ENCODE measurements at places on chromosomes 2 and 18. TPM values are rescaled to one million over a fixed set of nuclear protein-coding genes. Genes with fewer than 3 reads are reported as not detected.

GRCh38 chr18:64983497-64984238 lies 767.1 kb upstream of the CDH7 start:
- DNase-seq: no peak

DNA sequence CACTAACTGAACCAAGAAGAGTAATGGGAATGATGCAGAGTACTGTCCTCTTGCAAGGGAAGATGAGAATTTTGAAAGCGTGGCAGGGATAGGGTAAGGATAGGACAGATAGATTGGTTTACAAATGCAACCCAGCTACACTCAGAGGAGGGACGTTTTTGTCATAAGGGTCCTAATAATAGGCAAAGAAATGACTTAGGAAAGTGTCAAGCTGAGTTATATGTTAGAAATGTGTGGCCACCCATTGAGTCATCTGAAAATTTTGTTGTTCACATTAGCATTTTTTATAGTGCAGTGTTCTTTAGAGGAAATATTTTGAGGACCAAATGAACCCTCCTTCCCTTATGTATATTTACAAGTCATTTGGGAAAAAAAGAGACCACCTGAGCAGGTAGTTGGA lies 137.5 kb downstream of the PHLPP1 start:
- DNase-seq: no peak

DNA sequence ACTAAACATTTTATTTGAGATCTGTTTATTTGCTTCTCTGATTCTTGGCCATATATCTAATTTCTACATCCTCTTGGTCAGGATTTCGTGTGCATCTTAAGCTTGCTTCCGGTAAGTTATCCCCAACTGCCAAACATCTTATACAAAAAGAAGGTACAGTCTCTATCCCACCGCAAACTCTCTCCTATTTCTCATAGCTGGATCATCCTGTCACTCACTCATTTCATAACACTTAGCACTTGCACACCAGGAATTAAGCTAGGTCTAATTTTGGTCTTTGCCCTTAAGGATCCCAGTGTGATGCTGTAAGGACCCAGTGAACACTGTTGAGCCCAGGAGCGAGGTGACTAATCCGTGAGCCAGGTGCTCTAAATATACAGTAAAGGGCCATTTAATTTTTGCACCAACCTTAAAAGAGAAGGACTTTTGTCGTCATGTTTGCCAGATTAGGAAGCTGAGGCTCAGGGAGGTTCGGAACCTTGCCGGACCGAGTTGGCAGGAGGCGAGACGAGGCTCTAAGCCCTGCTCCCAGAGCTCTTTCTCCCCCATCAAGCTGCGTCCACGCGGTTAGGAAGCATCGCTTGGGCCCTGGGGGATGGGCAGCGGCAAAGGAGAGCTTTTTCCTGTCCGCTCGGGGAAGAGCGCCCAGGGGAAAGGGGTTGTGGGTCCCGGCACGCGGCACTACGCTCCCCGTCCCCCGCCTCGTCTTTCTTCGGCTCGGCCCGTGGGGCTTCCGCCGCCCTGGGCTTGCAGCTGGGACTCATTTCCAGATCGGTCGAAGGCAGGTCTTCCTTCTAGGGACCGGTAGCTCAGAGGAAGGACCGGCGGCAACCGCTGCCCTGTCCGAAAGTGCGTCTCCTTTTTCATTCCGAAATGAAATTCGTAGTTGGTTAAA lies 4.1 kb upstream of the ITPRIPL1 start:
- peak; percentile 40 for DNase-seq

- DNase-seq: no peak
Measured at GRCh38 chr2:189873696-189874095, 89.4 kb downstream of the PMS1 start.

DNA sequence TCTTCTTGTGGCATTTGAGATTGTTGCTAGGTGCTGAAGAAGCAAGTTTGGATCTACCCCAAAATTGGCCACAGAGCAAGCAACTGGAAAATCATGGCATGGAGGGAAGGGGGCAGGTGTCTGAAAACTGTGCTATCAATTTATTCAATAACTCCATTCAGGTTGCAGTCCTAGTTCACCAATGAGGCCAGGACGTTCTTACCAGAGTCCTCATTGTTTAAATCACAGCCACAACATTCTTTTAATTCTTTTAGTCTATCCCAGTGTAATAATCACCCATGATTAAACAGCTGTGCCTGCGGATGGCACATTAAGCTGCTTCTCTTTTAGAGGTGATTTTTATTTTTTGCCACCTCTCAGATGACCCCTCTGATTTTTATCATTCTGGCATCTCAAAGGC lies 103.5 kb downstream of the ANKRD44 start:
- DNase-seq: no peak

- DNase-seq: peak; percentile 1
Measured at GRCh38 chr2:154911729-154912128, 213.2 kb downstream of the KCNJ3 start.

DNA sequence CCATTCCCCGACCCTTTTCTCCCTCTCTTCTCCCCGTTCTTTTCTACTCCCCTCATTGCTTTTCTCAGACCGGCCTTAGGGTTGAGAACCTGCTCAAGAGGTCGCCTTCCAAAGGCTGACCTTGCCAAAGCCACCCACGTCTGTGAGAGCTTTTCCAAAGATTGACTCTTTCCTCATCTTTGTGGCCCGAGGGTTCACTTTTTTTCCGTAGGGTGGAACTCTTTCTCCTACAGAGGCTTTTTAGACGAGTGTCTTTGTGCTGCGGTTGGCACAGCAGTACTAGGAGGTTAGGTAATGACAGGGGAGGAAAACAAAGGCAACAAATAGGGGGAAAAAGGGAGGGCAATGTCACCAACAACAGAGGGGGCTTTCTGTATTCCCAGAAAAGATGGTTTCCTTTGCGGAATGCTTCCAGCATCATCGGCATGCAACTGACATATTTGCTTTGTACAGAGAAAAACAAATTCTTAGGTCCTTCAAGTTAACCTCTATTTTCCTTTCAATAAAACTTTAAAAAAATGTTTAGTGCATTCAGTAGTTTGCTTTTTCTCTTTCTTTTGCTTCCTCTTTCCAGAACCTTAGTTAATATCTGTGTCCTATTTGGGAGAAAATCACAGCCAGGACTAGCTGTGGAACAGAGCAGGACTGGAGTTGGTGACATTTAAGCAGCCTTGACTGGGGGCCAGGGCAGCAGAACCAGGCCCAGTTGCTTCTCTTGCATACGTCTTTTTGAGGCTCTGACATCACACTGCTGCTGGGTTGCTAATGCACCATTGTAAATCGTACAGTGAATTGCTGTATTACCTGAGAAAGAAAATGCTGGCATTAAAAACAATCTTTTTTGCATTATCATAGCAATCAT lies 188.1 kb upstream of the FANCL start:
- DNase-seq: peak; percentile 16

DNA sequence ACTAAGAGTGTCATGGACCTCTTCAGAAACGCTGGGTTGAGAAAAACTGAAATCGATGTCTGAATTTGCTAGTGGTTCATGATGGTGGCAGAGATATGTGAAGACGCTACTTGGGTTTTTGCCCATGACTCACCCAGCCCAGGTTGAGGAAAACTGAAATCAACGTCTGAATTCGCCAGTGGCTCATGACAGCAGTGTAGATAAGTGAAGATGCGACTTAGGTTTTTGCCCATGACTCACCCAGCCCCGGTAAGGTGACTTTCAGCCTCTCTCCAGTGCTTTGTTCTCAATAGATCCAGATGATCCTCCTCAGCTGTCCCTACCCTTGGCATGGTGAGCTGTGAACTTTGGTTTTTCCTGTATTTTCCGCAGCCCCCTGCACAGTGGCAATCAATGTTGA lies 105.3 kb upstream of the SIX3 start:
- no peak for DNase-seq

DNA sequence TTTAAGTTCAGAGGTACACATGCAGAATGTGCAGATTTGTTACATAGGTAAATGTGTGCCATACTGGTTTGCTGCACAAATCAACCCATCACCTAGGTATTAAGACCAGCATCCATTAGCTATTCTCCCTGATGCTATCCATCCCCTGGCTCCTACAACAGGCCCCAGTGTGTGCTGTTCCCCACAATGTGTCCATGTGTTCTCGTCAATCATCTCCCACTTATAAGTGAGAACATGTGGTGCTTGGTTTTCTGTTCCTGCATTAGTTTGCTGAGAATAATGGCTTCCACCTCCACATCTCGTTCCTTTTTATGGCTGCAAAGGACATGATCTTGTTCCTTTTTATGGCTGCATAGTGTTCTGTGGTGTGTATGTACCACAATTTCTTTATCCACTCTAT lies 75.8 kb downstream of the SUCLG1 start:
- no peak for DNase-seq

TRABD2A gene
- 3.1 TPM for total RNA-seq

SLC38A11 gene
- 1.2 TPM for total RNA-seq

DSC3 gene
- total RNA-seq: 1.3 TPM

LTBP1 gene
- total RNA-seq: 57.4 TPM

CYP27C1 gene
- 0.06 TPM for total RNA-seq

FBXO15 gene
- 4.1 TPM for total RNA-seq

CYRIA gene
- 23.6 TPM for total RNA-seq

ABHD1 gene
- 0.11 TPM for total RNA-seq

RAB6C gene
- total RNA-seq: not detected
